ENCODE measurements at places on chromosomes 5 and 9.

- peak; percentile 12 for DNase-seq
These were observed 782 bp upstream of the SKP1 start for GRCh38 chr5:134177369-134178095.

DNA sequence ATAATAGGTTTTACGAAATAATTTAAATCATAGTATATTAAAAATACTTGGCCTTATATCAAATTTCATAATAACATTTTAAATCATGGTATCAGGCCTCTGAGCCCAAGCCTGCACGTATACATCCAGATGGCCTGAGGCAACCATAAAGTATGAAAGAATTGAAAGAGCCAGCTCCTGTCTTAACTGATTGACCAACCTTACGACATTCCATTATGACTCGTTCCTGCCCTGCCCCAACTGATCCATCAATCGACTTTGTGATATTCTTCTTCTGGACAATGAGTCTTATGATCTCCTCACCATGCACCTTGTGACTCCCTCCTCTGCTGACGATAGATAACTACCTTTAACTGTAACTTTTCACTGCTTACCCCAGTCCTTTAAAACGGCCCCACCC, 545.0 kb downstream of the MTRR start:
- no peak for DNase-seq

DNA sequence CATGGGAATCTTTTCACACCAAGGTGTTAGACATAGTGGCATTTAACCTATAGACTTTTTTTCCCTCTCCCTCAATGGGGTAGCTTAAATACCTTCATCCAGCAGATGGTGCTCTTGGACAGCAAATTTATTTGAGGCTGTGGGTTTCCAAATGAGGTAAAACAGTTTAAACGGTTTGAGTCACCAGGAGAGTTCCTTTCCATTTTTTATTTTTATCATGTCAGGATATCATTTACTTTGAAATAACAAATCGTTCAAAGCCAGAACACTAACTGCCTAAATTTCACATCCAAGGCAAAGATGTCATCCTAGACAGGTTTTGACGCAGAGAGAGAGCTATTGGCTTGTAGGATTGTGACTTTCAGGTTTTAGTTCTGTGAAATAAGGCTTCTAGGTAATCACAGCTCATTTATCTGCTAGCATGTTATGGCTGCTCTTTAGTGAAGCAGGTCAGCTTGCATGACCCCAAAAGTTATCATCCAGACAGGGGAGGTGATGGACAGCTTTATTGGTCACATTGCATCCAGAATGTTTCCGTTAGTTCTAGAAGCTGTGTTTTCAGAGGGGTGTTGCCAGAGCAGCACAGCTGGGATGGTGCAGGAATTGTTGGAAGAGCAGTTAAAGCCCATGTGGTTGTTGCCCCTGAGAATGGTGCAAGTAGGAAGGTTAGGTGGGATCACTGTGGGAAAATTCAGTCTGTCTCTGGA, 69.8 kb downstream of the KDM4C start:
- peak; percentile 60 for DNase-seq

DNA sequence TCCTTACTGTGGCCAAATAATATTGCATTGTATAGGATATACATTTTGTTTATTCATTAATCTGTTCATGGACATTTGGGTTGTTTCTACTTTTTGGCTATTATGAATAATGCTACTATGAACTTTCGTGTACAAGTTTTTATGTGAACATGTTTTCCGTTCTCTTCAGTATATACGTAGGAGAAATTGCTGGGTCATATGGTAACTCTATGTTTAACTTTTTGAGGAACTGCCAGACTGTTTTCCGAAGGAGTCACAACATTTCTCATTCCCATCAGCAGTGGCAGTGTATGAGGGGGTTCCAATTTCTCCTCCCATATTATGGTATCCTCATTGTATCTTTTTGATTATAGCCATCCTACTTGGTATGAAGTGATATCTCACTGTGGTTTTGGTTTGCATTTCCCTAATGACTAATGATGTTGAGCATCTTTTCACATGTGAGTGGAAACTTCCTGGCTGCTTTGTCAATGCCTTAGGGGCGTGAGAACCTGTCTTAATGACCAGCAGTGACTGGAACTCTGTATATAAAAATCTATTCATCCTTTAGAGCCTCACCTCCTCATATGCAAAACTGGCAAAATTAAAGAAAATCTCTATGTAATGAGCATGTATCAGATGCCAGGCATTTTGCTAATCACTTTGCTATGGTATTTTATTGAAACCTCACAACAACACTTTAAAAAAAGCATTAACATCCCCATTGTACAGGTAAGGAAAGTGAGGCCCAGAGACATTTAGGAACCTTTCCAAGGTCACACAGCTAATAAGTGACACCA, 47.8 kb upstream of the TGFBR1 start:
- no peak for DNase-seq

DNA sequence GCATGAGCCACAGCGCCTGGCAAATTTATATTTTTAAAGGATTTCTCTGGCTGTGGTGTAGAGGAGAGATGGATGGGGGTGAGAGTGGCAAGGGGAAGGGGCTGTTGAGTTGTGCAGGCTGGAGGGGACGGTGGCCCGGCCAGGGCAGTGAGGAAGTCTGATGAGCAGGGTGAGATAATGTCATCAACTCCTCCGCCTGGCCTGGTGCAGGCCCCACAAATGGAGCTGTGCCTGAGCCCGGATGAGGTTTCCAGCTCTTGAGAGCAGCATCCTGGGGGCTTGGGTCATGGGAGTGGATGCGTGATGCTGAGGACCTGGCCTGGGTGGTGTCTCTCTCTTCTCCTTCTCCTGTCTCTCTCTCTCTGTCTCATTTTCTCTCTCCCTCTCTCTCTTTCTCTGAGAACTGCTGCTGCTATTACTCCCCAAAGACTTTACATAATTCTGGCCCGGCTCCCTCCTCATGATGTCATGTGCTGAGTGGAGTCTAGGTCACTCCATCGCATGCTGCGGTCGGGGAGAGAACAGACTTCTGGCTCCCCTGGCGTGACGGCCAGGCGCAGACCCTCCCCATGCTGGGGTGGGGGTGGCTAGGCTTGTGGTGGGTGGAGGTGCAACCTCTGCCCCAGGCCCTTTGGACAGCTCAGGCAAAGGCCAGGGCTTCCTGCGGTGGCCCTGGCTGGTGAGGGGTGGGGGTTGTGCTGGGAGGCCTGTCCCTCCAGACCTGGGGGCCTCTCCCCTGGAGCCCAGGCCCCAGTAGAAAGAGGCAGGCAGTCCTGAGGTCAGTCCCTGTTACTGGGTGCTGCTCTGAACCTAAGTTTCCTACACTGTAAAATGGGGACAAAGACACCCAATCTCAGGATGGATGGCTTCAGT, 26.4 kb downstream of the FGF18 start:
- DNase-seq = no peak

DNA sequence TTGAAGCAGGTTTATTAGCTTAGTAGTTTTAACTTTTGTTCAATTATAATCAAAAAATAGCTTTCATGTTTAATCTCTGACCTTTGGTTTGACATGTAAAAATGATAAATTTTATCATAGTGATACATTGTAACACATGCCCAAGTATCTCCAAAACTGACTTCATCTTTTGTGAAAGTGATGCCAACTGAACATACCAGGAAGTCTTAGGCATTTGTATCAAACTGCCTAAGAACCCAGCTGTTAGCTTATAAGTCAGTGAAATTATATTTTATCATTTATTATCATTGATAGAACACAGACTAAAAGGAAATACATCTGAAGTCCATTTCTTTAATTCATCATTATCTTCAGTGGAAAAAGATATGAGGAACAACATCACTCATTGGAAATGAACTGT, 39.1 kb downstream of the NIPBL start:
- DNase-seq = no peak

- no peak for DNase-seq
These were observed 32.5 kb upstream of the ABLIM3 start for GRCh38 chr5:149108651-149109280.

GRCh38 chr9:78115073-78115472, 83.5 kb upstream of the GNAQ start:
- DNase-seq = peak; percentile 17

GRCh38 chr5:77200663-77201062, 9.8 kb upstream of the PDE8B start:
- DNase-seq = no peak

- DNase-seq = no peak
These were observed 100.6 kb upstream of the SELENOP start for GRCh38 chr5:42912184-42912798.

- DNase-seq = no peak
These were observed 2.5 kb downstream of the IL33 start for GRCh38 chr9:6218099-6218502.

DNA sequence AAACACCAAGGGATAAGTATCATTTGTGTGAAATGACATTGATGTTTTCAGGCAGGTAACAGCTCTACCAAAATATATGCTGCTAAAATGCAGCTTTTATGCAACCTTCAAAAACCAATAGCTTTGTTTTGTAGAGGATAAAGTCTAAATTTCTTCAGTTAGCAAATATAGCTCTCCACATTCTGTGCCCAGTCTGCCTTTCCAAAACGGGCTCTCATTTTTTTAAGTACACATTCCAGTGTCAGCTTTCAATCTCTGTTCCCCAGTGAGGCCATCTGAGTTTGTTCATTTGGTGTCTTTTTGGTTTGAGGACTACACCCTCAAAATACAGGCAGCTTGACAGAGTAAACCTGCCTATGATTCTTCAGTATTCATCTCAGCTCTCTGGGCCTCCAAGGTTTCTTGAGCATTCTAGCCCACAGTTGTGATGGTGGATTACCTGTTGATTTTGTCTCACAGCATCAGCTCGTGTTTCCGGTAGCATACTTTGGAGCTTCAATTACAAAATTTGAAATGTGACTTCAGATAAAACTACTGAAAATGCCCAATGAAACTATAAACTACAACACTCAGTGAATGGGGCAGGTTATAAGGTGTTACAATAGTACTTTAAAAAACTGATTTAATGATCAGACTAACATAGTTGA, 55.7 kb downstream of the NR3C1 start:
- DNase-seq = no peak

DNA sequence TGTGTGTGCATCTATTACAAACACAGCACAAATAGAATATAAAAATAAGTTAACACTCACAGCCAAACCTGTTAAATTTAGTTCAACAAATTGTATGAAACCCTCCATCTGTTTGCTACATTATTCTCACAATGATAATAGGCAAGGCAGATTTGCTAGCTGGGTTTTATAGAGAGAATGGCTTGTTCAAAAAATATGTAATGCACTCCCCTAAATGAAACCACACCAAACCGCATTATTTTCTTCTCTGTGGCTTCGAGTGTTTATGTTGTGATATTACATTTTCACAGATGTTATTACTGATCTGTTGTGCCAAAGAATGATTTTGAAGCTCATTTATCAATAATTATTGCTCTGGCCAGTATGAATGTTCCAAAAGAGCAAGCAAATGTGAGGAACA, 92.9 kb downstream of the SPATA31D1 start:
- DNase-seq = no peak

DNA sequence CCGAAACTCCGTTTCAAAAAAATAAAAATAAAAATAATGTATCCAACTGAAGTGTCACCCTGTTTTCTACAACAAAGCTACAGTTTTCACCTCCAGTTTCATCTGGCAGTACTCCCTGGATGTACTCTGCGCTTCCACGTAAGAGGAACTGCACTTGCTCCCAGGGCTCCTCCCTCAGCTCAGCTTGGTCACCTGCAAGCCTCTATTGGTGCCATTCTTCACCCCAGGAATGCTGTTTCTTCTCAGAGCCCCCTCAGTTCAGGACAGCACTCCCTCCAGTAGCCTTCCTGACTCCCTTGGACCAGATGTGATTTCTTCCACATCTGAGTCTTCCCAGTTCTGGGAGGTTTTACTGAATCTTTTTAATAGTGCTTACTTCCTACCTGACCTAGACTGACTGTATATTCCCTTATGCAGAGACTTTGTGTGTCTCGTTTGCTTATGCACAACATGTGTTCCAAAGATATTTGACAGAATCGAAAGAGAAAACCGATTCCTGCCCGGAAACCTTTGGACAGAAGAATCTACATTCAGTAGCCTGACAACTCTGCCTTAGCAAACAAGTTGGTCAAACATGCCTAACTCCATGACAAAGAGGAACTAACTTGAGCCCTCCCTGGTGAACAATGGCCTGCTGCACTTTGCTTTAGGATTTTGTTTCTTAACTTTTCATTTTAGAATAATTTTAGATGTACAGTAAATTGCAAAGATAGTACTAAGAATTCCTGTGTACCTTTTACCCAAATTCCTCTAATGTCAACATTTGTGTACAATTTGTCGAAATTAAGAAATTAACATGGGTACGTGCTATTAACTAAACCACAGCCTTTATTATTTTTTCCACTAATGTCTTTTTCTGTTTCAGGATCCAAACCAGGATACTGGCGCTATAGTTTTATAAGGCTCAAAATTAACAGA, 814 bp downstream of the CCDC125 start:
- DNase-seq = no peak

GRCh38 chr9:70428781-70429180, 14.3 kb upstream of the KLF9 start:
- DNase-seq = no peak

- DNase-seq = no peak
These were observed 44.7 kb downstream of the GRIN3A start for GRCh38 chr9:101693546-101694336.

DNA sequence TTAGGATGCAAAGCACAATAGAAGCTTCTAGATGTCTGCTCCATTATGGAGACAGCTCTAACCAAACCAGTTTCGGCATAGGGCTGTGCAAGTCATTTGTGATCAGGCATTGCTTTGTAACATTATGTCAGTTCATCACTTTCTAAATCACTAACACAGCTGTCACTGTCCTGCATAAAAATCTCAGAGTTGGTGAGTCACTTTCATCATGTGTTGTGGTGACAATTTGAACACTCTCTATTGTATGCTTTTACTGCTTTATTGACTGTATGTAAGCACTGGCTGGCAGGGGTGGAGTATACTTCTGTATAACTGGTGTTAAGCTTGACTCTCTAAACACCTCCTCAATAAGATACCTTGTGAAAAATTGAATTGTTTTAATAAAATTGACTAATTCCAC, 77.9 kb downstream of the SLCO4C1 start:
- no peak for DNase-seq

DNA sequence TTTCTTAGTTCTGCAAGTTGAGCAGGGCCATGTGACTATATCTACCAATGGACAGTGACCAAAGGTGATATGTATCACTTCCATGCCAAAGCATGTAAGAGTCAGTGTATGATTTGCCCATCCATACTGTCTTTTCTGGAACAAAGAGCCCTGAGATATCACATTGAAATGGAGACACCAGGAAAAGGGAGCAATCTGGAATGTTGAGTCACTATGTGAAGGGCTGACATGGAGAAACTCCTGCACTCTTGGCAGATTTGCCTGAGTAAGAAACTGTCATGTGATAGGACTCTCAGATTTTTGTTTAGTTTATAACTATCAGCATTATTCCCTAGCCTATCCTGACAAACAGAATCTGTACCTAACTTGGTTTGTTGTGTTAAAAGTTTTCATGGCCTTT, 29.8 kb upstream of the TMEM161B start:
- DNase-seq = no peak

All from GM13977 (cell line).